ENCODE measurements at places on chromosomes 4 and X.

GRCh38 chr4:31905363-31905762, 1185.2 kb downstream of the PCDH7 start:
- no peak overlapping the region for H3K27ac ChIP-seq
- H3K36me3 ChIP-seq, result no peaks in the 10 kb centered on the region
- H3K4me1 ChIP-seq, result no peaks in the 10 kb centered on the region
- no peak for DNase-seq
- H3K4me3 ChIP-seq, result no peak overlapping the region

GRCh38 chr4:53601251-53601764, 10.0 kb upstream of the LNX1 start:
- DNase-seq, result peak; percentile 35
- H3K4me3 ChIP-seq, result no peak overlapping the region
- H3K27me3 ChIP-seq, result no peaks in the 10 kb centered on the region
- no peak overlapping the region for H3K27ac ChIP-seq

DNA sequence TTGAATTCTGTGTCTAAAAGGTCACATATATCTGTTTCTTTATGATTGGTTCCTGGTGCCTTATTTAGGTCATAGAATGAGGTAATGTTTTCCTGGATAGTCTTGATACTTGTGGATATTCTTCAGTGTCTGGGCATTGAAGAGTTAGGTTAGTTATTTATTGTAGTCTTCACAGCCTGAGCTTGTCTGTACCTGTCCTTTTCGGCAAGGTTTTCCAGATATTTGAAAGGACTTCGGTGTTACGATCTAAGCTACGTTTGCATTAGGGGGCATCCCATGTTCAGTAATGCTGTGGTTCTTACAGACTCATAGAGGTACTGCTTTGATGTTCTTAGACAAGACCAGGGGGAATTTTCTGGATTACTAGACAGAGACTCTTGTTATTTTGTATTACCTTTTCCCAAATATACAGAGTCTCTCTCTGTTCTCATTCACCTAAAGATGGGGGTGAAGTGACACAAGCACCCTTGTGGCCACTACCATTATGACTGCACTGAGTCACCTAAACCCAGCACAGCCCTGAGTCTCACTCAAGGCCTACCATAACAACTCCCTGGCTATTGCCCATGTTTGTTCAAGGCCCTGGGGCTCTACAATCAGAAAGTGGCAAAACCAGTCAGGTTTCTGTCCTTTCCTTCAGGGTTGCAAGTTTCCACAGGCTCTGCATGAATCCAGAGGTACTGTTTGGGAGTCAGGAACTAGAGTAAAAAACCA, 30.1 kb upstream of the CYSLTR1 start:
- no peaks in the 10 kb centered on the region for H3K4me1 ChIP-seq
- H3K27ac ChIP-seq, result no peak overlapping the region
- no peak overlapping the region for H3K4me3 ChIP-seq
- H3K27me3 ChIP-seq, result no peaks in the 10 kb centered on the region

DNA sequence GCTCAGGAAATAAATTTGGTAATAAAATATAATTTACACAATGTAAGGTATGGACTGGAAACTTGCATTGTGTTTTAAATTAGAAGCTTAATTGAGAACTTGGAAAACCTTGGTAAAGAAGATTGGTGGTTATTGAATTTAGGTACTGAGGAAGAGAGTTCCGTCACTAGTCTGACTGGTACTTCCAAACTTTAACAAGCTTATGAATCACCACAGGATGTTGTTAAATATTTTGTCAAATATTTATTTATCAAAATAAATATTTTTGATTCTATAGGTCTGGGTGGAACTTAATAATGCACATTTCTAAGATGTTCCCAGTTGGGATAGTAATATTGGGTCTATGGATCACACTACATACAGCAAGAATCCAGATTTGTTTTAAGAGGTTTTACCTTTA, 992.2 kb downstream of the ARAP2 start:
- H3K27ac ChIP-seq, result no peak overlapping the region
- H3K4me1 ChIP-seq, result no peaks in the 10 kb centered on the region
- no peak overlapping the region for H3K4me3 ChIP-seq
- H3K27me3 ChIP-seq, result no peaks in the 10 kb centered on the region
- no peak for DNase-seq

DNA sequence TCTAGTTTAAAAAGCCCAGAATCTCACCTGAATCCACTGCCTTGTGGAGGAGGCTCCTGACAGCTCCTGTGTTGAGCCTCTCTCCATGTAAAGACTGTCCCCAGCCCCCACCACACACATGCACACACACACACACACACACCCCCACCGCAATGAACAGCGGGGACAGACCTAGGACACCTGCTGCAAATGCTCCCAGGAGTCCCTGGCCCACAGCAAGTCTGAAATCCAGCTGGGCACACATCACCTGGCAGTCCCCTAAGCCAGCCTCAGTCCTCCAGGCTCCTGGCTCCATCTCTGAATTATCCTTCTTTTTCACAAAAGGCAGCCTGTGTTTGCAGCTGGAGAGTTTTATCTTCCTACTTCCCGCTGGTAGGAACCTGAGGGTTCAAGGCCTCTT, 6.6 kb upstream of the FAM53A start:
- no peak overlapping the region for H3K27ac ChIP-seq
- no peaks in the 10 kb centered on the region for H3K36me3 ChIP-seq
- no peak overlapping the region for H3K4me3 ChIP-seq
- DNase-seq, result no peak
- no peaks in the 10 kb centered on the region for H3K4me1 ChIP-seq
- H3K27me3 ChIP-seq, result no peaks in the 10 kb centered on the region

DNA sequence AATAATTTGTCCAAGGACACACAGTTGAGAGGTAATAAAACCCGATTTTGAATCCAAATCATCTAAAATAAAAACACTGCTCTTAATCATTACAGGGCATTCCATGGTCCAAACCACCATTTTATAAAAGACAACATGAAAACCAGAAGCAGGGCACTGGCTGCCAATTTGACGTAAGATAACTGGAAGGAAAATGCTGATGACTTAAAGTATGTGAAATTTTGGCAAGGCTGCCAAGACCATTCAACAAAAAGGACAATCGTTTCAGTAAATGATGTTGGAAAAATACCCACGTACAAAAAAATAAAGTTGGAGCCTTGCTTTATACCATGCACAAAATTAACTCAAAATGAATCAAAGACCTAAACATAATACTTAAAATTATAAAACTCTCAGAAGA, 344.4 kb downstream of the RAPGEF2 start:
- DNase-seq, result no peak
- no peaks in the 10 kb centered on the region for H3K36me3 ChIP-seq

DNA sequence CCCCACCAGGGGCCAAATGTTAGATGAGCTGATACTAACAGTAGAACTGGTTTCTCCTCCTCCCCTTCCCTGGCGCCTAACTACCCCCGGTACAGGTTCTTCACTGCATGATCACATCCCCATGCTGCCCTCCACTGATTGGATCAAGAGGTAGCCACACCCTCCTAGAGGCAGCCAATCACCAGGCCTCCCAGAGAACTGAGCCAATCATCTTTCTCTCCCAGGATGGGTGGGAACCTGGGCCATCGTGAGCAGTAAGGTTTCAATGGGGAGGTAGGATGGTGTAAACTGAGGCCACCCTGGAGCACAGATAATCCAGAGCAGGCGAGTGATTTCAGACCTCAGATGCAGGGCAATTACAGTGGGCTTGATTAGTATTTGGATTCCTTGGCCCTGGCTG, 64.2 kb downstream of the PPP2R2C start:
- H3K4me3 ChIP-seq, result no peak overlapping the region
- no peak overlapping the region for H3K27ac ChIP-seq
- H3K36me3 ChIP-seq, result no peaks in the 10 kb centered on the region
- H3K27me3 ChIP-seq, result peaks cover 31% of the 10 kb centered on the region

GRCh38 chr4:104592183-104592582, 97.5 kb upstream of the CXXC4 start:
- H3K36me3 ChIP-seq, result no peaks in the 10 kb centered on the region
- DNase-seq, result no peak
- H3K4me3 ChIP-seq, result no peak overlapping the region

DNA sequence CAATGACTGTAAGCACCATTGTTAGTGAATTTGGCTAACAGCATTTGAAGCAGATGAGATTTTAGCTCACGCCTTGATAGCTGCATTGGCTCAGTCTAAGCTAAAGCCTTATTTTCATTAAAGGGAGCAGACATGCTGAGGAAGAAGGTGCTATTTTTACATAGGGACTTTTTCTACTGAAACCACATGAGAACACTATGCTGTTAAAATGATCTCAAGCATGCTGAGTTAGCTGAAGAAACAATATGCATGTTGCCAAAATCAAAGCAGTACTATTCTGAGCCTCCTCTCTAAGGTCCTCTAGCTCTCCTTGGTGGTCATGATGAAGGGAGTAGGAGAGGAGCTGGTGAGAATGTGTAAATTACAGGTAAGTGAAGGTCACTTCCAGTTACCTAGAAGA, 134.4 kb upstream of the JADE1 start:
- H3K27ac ChIP-seq, result no peak overlapping the region
- no peak for DNase-seq
- H3K4me3 ChIP-seq, result no peak overlapping the region
- H3K4me1 ChIP-seq, result no peaks in the 10 kb centered on the region
- no peaks in the 10 kb centered on the region for H3K36me3 ChIP-seq
- no peaks in the 10 kb centered on the region for H3K27me3 ChIP-seq

DNA sequence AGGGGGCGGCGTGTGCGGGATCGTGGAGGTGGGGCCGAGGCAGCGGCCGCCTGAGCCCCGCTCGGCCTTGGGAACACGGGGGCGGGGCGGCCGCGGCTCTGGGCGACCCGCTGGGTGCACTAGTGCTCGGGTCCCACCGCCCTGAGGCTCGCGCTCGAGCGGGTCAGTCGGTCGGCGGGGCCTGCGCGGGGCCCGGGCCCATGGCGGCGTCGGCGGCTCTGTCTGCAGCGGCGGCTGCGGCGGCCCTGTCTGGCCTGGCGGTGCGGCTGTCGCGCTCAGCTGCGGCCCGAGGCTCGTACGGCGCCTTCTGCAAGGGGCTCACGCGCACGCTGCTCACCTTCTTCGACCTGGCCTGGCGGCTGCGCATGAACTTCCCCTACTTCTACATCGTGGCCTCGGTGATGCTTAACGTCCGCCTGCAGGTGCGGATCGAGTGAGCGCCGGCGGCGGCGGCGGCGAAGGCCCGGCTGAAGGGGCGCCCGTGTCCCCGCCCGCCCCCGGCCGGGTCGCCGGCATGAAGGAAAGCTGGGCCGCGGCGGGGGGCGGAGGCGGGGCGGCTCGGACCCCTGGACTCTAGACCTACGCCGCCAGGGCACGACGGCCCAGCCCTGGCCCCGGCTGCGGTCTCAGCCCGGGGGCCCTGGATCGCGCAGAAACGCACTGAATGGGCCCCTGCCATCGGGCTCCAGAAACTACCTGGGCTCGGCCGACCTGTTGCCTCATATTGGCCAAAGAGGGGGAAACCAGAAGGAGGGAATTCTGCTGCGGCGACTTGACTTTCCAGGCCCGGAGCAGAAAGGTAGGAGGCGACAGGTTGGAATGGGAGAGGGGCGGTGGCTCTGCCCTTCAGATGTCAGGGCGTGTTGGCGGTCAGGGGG, at the start of gene SMIM10L2A:
Gene SMIM10L2A (plus strand): TSS at position 13 of the 878 bp plus-strand sequence. CDS start 188 bp downstream, at position 201.
- no peaks in the 10 kb centered on the region for H3K36me3 ChIP-seq
- DNase-seq, result no peak
- H3K27me3 ChIP-seq, result no peaks in the 10 kb centered on the region
- no peaks in the 10 kb centered on the region for H3K4me1 ChIP-seq

DNA sequence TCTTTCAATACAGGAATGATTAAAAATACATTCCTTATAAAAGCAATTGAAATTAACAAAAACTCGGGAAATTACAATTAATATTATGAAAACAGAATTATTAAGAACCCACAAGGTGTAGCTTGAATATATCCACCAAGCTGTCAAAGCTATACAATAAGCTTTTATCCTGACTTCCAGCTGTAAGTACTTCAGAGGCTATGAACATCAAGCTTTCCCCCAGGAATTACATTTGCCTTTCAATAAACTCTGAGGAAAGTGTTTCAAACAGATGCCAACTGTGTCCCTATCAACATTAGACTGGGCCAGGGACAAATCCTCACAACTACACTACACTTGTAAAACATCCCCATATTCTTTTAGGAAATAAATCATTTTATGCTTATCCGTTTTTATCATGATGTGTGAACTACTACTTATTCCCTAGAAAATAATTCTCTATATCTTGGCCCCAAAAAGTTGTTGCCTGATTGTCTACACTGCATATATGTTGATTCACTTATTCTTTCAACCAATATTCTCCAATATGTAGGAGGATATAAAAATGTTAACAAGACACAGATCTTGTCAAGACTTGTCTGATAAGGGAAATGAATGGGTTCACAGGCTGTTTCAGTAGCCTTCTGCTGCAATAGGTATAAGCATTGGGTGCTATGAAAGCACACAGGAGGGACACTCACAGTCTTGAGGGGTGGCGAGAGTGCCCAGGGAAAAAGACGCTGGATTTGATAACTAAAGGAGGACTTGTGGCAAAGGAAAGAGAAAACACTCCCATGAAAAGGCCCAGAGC, 494.1 kb downstream of the CENPC start:
- H3K27ac ChIP-seq, result no peak overlapping the region
- no peak overlapping the region for H3K4me3 ChIP-seq
- no peaks in the 10 kb centered on the region for H3K36me3 ChIP-seq
- no peak for DNase-seq

GRCh38 chr4:181670506-181670905, 572.7 kb upstream of the TENM3 start:
- DNase-seq, result no peak
- no peak overlapping the region for H3K27ac ChIP-seq
- no peaks in the 10 kb centered on the region for H3K36me3 ChIP-seq
- no peaks in the 10 kb centered on the region for H3K4me1 ChIP-seq
- H3K4me3 ChIP-seq, result no peak overlapping the region

DNA sequence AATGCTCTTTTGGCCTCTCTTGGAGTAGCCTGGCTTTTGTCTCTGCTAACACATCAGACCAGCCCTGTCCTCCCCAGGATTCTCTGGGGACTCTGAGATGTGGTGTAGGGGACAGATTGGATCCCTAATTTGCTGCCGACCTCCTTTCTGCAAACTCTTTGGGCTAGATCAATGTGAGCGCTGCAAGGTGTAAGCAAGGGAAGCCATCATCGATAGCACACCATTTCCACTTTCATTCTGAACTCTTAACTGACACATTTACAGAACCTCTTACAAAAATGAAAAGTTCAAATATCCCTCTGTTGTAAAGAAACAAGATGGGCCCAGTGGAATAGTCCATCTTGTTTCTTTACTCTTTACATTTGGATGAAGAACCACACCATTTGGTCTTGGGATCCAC, 46.6 kb downstream of the PGRMC2 start:
- no peak overlapping the region for H3K4me3 ChIP-seq
- H3K27me3 ChIP-seq, result no peaks in the 10 kb centered on the region
- no peaks in the 10 kb centered on the region for H3K4me1 ChIP-seq
- H3K27ac ChIP-seq, result no peak overlapping the region
- DNase-seq, result no peak

GRCh38 chr4:172997856-172998255, 170.8 kb upstream of the GALNT7 start:
- DNase-seq, result no peak
- no peaks in the 10 kb centered on the region for H3K4me1 ChIP-seq
- no peaks in the 10 kb centered on the region for H3K27me3 ChIP-seq
- H3K36me3 ChIP-seq, result no peaks in the 10 kb centered on the region
- no peak overlapping the region for H3K4me3 ChIP-seq

DNA sequence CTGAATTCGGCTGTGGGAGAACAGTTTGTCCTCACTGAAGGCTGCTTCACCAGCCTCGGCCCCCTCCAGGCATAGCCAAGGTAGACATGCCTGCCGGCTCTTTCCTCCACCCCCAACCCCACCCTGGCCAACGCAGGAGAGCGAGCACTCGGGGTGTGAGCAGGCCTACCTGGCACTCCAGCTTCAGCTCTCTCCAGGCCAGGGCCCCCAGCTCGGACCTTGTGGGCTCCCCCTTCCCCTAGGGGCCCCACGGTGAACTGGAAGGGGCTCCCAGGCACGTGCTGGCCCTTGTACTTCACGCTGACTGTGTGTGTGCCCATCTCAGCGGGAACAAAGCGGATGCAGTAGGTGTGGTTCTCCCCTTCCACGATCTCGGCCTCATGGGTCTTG, 22.4 kb downstream of the FLNA start:
- H3K36me3 ChIP-seq, result peaks cover 5% of the 10 kb centered on the region
- H3K27me3 ChIP-seq, result no peaks in the 10 kb centered on the region
- no peaks in the 10 kb centered on the region for H3K4me1 ChIP-seq
